ENCODE measurements at places on chromosomes 3 and 15. TPM values are rescaled to one million over a fixed set of nuclear protein-coding genes. Genes with fewer than 3 reads are reported as not detected.
A peak's percentile ranks its signal among the peaks of the same experiment; 100 is the strongest.

- no peak for DNase-seq
- H3K4me1 ChIP-seq = peaks cover 4% of the 10 kb centered on the region
- no peak overlapping the region for H3K4me3 ChIP-seq
- no peak overlapping the region for H3K27ac ChIP-seq
- H3K36me3 ChIP-seq = no peaks in the 10 kb centered on the region
Observed at GRCh38 chr15:64807751-64808222, 17.7 kb downstream of the PIF1 start.

GRCh38 chr3:38630606-38631005, 18.9 kb downstream of the SCN5A start:
- no peaks in the 10 kb centered on the region for H3K36me3 ChIP-seq
- peaks cover 12% of the 10 kb centered on the region for H3K27me3 ChIP-seq
- no peaks in the 10 kb centered on the region for H3K4me1 ChIP-seq
- no peak overlapping the region for H3K27ac ChIP-seq
- no peak for DNase-seq

- H3K27ac ChIP-seq = peak overlapping the region; percentile 99
- DNase-seq = no peak
- H3K27me3 ChIP-seq = no peaks in the 10 kb centered on the region
- peaks cover 33% of the 10 kb centered on the region for H3K4me1 ChIP-seq
Observed at GRCh38 chr3:156673732-156674045, 701 bp upstream of the TIPARP start.

Gene FBXO40
- not detected for total RNA-seq

GRCh38 chr3:140164922-140165590, 230.1 kb downstream of the CLSTN2 start:
- no peak for DNase-seq
- peaks cover 18% of the 10 kb centered on the region for H3K27me3 ChIP-seq
- no peaks in the 10 kb centered on the region for H3K36me3 ChIP-seq
- no peak overlapping the region for H3K4me3 ChIP-seq
- no peaks in the 10 kb centered on the region for H3K4me1 ChIP-seq
- H3K27ac ChIP-seq = no peak overlapping the region
